Hypothalamus (tissue), 51 donors: ENCODE measurements at places on chromosomes 6 and 20.
A peak's percentile ranks its signal among the peaks of the same experiment; 100 is the strongest.

DNA sequence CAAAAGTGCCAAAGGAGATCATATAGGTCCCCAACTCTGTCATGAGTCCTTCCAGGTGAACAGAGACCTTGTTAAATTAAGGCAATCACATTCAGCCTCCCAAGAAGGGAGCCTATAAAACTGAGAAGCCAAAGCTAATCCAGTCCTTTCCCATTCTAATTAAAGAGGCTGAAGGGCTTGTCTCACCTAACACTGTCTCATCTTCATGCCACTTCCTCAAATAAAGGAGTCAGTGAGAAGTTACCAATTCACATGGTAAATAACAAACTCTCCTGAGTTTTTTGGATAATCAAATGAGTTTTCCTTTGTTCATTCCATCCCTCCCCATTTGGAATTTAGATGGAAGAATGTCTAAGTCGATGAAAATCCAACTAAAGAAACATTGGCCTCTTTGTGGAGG, 242.8 kb downstream of the UST start:
- no peak for DNase-seq

GRCh38 chr20:38178065-38178491, 13.0 kb upstream of the TGM2 start:
- no peak for DNase-seq

- no peak for DNase-seq
These were observed 61.2 kb upstream of the SGK1 start for GRCh38 chr6:134379076-134379475.

DNA sequence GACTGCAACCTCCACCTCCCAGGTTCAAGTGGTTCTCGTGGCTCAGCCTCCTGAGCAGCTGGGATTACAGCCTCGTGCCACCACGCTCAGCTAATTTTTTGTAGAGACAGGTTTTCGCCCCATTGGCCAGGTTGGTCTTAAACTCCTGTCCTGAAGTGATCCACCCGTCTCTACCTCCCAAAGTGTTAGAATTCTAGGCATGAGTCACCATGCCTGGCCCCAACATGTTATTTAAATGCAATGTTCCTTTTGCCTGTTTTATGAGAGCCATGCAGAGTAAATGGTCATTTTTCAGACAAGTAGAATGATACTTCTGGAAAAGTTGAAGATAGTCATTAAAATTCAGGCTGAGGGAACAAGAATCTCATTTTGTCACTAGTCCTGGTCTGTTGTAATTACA, 43.8 kb upstream of the RPS6KA2 start:
- DNase-seq: no peak

GRCh38 chr6:156701966-156702365, 75.2 kb upstream of the ARID1B start:
- DNase-seq: no peak

DNA sequence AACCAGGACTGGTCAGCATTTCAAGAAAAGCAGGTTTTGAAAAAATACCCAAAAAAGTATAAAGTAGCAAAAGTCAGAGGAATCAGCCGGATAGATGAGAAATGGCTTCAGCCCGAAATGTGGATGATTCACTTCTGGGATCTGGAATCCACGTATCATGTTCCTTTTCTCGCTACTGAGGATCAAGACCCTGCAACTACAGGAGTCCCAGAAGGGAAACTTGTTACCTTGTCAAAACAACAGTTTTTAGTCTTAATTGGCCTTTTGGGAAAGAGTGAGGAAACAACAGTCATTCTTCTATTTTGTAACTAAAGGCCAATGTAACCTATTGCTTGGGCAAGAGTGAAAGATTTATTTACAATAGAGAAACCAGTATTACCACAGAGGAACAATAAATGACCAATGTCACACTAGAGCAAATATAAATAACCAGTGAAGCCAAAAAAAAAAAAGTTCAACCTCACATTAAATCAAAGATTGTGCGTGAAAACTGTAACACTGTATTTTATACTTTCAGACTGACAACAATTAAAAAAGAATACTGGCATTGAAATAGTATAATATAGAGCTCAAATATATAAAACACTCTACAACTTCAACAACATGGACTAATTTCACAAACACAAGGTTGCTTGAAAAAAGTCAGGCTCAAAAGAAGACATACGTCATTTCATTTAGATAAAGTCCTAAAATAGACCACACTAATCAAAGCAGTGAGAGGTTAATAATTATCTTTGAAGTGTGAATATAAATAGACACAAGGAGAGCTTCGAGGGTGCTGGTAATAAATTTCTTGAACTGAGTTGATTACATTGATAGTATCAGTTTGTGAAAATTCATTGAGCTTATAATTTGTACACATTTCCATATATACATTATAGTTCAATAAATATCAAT, 116.2 kb downstream of the GFRAL start:
- no peak for DNase-seq

GRCh38 chr6:1389369-1390132, at the start of gene FOXF2:
FOXF2 (plus strand) TSS chr6:1389576; CDS start chr6:1389948, 372 bp downstream.
- DNase-seq: no peak

GRCh38 chr6:149108038-149108748, 209.3 kb upstream of the TAB2 start:
- no peak for DNase-seq

DNA sequence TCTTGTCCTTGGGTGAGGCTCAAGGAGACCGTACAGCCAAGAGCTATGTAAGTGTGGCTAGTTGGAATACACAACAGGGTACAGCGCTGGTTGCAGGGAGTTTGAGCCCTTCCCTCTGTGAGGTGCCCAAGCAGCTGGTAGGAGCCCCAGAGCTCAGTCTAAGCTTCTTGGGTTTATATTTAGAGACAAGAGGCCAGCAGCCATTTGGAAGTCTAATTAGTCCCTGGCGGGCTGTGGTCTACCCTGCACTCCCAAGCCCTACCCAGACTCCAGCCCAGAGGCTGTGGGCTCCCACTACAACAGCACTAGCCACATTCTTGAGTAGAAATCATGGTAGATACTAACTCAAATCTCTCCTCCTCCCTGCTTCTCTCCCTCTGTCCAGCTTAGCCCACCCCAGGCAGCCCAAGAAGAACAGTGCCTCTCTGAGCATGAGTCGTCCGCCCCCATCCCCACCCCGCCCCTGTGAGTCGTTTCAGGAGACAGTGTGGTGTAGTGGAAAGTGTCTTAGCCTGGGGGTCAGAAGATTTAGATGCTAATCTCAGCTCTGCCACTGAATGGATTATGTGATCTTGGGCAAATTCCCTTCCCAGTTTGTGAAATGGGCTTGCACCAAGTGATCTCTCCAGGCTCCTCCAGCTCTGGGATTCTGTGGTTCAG, 37.8 kb downstream of the EIF2S2 start:
- no peak for DNase-seq

GRCh38 chr20:9789131-9789530, 49.7 kb downstream of the PAK5 start:
- DNase-seq: no peak

GRCh38 chr6:148758492-148758891, 11.7 kb downstream of the UST start:
- DNase-seq: no peak

DNA sequence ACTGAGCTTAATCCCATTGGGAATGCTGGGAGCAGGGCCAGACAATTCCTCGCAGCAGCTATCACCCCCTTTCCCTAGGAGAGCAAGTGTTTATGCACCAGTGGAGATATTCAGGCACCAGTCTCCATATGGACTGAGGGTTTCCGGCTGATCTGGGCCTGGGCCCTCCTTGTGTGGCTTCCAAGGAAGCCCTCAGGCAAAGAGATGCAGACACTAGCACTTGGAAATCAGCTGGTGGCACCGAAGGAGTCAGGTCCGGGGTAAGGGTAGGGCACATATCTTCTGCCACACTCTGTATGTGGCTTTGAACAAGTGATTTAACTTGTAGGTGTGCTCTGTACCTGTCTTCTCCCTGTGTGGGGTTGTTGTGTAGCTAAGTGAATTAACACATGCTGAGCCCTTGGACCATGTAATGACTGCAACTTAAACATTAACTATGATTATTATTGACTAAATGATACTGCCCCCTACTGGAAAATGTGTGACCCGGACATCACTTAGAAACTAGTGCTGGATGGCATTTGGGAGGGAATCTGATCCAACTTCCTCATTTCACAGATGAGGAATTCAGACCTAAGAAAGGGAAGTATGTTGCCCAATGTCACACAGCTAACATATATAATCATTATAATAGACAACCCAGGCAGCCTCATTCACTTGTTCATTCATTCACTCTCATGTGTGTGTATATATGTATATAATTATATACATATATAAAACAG, 19.3 kb upstream of the WFDC2 start:
- DNase-seq: no peak

DNA sequence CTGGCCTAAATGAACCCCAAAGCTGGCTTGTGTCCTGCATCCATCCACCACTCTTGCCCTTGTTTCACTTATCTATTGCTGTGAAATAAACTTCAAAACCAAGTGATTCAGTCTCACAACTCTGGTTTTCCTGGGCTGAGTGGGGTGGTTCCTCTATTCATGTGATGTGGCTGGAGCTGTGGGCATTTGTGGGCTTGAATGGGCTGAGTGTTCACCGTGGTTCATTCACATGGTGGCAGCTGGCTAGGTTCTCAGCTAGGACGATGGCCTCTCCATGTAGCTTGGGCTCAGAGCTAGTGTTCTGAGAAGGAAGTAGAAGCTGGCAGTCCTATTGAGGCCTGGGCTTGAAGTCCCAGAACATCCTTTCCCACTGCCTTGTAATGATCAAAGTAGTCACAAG, 30.4 kb downstream of the FKBP1A start:
- no peak for DNase-seq

DNA sequence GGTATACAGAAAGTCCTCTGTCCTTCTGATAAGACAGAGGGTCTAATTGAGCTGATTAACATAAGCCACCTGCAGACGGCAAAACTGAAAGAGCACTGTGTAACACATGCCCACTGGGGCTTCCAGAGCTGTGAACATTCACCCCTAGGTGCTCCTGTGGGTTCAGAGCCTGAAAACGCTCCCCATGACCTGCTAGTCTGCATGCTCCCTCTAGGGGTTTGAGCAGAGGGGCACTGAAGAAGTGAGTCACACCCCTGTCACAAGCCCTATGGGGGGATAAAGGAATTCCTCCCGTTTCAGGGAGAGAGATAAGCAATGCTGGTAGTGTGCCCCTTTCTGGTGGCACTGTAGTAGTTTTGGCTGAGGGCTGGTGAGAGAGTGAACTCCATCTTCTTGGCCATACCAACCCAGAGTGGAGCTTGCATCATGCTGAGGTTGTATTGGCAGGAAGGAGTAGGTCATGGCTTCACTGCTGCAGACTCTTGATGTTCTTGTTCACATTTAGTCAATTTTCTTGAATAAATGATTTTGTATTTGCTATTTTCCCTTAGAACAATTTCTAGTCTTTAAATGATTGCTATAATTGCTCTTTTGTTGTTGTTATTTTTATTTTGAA, 637.5 kb upstream of the MAN1A1 start:
- no peak for DNase-seq

GRCh38 chr6:1591926-1592325, 17.8 kb upstream of the FOXC1 start:
- no peak for DNase-seq

DNA sequence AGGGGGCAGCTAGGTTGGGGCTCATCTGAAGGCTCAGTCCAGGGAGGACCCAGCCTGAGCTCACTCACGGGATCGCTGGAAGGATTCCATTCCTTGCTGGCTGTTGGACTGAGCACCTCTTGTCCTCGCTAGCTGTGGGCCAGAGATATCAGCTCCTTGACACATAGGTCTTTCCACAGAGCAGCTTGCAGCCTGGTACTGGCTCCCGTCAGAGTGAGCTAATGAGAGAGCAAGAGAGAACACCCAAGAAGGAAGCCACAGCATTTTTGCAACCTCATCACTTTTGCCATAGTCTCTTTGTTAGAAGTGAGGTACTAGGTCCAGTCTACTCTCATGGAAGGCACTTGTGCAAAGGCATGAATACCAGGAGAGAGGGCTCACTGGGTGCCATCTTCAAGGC, 179.9 kb downstream of the CDC5L start:
- no peak for DNase-seq

DNA sequence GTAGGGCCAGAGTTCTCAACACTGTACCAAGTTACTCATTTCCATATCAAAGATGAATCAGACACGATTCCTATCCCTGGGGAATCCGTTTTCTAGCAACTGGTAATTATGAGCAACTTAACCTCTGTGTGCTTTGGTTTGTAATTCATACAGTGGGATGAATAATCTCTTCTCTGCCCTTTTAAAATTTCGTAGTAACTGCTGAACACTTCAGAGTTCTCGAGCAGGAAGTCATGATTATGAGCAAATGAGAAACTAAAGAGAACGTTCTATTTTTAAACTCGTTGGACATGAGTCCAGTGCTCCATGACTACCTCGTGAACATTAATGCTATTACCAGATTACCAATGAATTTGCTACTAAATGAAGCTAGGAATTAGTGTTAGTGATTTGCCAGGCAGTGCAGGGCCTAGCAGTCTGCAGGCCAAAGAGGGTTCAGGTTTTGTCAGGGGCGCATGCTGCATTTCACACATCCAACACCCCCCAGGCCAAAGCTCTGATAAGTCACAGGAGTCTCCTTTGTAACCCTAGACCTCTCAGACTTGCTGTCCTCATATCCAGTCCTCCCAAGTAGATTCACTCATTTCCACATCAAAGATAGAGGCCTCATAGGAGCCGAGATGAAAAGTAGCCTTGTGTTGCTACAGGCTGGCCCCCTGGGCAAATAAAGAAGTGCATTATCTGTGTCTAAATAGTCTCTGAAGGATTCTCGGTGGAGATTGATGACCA, 45.8 kb upstream of the VSTM2L start:
- no peak for DNase-seq

- DNase-seq: no peak
These were observed 173.1 kb upstream of the MMS22L start for GRCh38 chr6:97456070-97456469.

DNA sequence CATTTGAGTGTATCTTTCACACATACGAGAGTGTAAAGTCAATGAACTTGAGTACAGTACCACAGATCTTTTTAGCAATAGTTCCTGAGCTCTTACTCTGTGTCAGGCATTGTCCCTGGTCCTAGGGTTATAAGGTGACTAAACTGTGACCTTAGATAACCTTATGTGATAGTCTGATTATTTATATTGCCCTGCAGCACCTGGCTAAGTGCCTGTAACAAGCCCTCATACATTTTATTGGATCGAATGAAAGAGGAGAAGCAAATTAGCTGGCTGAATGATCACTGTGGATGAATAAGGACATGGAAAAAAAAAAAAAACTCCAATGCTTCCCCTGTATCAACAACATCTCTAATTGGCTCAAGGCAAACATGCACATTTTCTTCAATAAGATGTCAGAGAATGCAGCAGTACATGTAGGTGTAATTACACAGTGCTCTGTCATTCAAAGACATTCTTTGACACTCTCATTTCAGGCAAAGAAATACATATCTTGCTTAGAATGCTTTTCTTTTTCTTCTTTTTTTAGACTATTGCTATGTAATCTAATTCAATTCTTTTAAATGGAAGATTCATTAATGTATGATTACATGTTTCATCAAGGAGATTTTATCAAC, 153.4 kb downstream of the PHACTR1 start:
- no peak for DNase-seq

- peak; percentile 76 for DNase-seq
These were observed at the start of gene NT5E for GRCh38 chr6:85449818-85450759. NT5E (plus strand) TSS chr6:85450083; CDS start chr6:85450140, 57 bp downstream.

DNA sequence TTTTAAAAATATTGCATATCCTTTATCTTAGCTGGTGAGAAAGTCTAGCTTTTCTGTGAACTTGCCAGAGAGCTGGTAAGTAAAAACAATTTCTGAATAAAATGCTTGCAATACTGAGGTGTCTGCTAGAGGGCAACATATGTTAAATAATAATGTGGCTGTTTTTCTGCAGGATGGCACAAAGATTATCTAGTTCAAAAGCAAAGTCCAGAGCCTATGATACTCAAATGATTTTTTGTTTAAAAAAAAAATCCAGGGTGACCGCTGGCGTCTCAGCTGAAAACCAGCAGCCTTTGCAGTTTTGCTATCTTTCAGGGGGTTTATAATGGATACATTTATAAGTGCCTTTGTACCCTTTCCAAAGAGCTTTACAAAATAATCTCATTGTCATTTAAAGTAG, 194.9 kb downstream of the PHACTR1 start:
- DNase-seq: no peak
